ENCODE measurements at places on chromosomes 5 and 9. TPM values are rescaled to one million over a fixed set of nuclear protein-coding genes. Genes with fewer than 3 reads are reported as not detected.

DNA sequence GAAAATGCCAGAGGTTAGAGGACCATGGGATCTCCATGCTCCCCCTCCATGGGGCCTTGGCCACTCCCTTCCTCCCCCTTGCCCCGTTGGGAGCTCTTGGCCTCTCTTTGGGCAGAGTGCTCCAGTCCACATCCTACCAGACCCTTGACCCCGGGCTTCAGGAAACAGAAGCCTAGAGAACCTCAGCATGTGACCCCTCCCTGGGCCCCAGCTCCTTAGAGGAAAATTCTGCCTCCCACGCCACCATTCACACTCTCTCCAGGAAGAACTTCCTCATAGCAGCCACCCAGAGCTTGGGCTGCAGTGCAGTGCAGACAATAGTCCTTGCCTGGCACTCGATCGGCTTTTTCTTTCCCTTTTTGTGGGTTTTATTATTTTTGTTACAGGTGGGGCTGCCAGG is 6.0 kb downstream of the LHX6 start:
- H3K4me3 ChIP-seq, result no peak overlapping the region
- no peaks in the 10 kb centered on the region for H3K36me3 ChIP-seq
- H3K27ac ChIP-seq, result no peak overlapping the region
- peaks cover 31% of the 10 kb centered on the region for H3K4me1 ChIP-seq
- H3K27me3 ChIP-seq, result peaks cover 64% of the 10 kb centered on the region

GRCh38 chr5:171782332-171782966 is 3.2 kb upstream of the SMIM23 start:
- peaks cover 12% of the 10 kb centered on the region for H3K27me3 ChIP-seq
- no peak overlapping the region for H3K27ac ChIP-seq
- no peaks in the 10 kb centered on the region for H3K36me3 ChIP-seq
- DNase-seq, result no peak
- H3K4me1 ChIP-seq, result no peaks in the 10 kb centered on the region

DNA sequence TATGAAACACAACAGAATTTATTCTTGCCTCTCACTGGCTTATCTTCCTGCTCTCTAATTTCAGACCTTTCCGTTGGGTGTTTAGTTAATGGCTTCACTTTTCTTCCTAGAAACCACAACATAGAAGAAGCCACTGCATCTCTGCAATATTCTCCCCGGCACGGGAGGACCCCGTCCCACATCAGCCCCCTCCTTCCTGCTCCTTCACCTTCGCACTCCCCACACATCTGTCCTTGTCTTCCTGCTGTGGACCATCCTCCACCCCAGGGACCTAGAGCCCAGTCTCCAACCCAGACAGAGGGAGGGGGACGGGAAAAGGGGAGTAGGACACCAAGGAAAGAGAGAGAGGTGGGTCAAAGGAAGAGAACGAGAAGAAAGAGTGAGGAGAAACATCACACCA is 1.4 kb downstream of the OR2V1 start:
- no peak overlapping the region for H3K27ac ChIP-seq
- DNase-seq, result no peak
- H3K27me3 ChIP-seq, result peaks cover 50% of the 10 kb centered on the region
- no peaks in the 10 kb centered on the region for H3K4me1 ChIP-seq
- no peak overlapping the region for H3K4me3 ChIP-seq

DNA sequence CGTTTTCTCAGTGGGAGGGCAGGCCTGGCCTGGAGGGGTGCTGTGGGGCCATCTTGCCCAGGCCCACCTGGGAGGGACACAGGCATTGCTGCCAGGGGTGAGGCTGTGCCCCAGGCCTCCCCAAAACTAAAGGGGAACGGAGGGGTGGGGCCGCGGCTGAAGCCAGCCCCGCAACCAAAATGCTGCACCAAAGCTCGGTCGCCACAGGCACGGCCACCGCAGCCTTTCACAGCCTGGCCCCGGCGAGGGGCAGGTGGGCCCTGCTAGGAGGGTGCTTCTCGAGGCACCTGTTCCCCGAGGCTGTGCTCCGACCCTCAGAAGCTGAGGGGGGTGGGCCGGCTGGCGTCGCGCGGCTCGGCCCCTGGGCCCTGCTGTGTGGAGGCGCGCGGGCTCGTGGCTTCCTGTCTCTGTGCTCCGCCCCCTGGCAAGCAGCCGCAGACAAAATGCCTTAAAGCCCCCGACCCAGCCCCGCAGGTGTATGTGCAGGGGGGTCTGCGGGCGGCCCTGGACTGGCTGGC is 57.6 kb downstream of the JAK2 start:
- no peak for DNase-seq
- no peaks in the 10 kb centered on the region for H3K27me3 ChIP-seq
- H3K4me1 ChIP-seq, result peaks cover 2% of the 10 kb centered on the region

MZB1 gene
- 47.1 TPM for total RNA-seq

GOLM1 gene
- total RNA-seq, result 0.44 TPM

DNA sequence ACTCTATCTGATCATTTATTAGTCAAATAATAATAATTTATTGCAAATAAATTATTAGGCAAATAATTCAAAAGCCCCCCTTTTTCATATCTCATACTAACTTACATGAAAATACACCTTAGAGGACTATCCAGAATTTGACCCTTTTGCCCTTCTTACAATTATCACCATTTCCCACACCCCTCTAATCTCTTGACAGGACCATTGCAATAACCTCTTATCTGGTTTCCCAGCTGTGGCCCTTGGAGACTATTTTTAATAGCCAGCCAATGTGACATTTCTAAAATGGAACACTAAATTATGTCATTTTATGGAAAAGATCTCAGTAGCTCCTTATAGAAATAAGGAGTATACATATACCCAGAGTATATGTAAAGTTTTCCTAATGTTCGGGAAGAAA is 588.4 kb upstream of the COX7C start:
- no peaks in the 10 kb centered on the region for H3K4me1 ChIP-seq
- no peak overlapping the region for H3K4me3 ChIP-seq
- no peaks in the 10 kb centered on the region for H3K27me3 ChIP-seq
- DNase-seq, result no peak
- H3K27ac ChIP-seq, result no peak overlapping the region

GRCh38 chr9:77016526-77017504 is 2.6 kb upstream of the FOXB2 start:
- no peaks in the 10 kb centered on the region for H3K36me3 ChIP-seq
- no peak overlapping the region for H3K27ac ChIP-seq
- peaks cover 26% of the 10 kb centered on the region for H3K4me1 ChIP-seq
- no peak for DNase-seq

DNA sequence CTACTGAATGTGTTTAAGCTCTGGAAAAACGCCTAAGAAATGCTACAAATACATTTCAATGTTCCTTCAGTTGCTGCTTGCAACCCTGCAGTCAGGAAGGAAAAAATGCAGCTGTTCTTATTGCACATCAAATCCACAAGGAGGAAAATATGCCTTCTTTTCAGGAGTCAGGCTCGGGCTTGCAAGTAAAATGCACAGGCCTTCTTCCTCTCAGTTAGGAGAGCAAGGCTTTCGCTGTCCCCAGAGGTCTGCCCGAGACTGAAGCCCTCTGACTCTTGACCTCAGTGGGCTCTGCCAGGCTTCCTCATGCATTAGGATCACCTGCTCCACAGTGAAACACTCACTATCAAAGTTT is 899 bp upstream of the SHC3 start:
- no peak for DNase-seq
- peaks cover 56% of the 10 kb centered on the region for H3K27me3 ChIP-seq
- peaks cover 17% of the 10 kb centered on the region for H3K4me1 ChIP-seq
- H3K4me3 ChIP-seq, result no peak overlapping the region
- no peaks in the 10 kb centered on the region for H3K36me3 ChIP-seq

DND1 gene
- total RNA-seq, result 2.6 TPM

- H3K4me3 ChIP-seq, result no peak overlapping the region
- no peak overlapping the region for H3K27ac ChIP-seq
Observed at GRCh38 chr5:10676224-10676623, 84.8 kb downstream of the DAP start.

DNA sequence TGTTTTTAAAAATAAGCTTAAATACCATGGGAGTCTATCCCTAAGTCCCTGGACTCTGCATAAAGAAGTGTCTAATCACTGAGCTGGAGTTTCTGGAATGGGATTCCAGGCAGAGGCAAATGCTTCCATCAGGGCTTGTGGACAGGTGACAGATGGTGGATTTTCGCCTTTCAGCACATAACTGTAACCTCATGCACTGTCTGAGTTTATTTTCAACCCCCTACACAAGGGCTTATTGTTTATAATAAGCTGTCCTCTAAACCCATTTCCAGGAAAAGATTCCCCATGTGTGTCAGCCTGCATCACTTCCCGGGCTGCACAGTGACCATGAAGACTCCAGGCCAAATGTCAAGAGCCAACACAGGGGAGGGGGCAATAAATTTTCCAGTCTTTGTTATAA is 264.0 kb downstream of the PIK3R1 start:
- H3K27ac ChIP-seq, result no peak overlapping the region
- no peak overlapping the region for H3K4me3 ChIP-seq
- H3K27me3 ChIP-seq, result peaks cover 7% of the 10 kb centered on the region
- no peak for DNase-seq
- H3K36me3 ChIP-seq, result no peaks in the 10 kb centered on the region
- peaks cover 11% of the 10 kb centered on the region for H3K4me1 ChIP-seq

- no peak for DNase-seq
- peaks cover 5% of the 10 kb centered on the region for H3K36me3 ChIP-seq
- no peak within 1 kb of the TSS for H3K4me3 ChIP-seq
- H3K27me3 ChIP-seq, result no peaks in the 10 kb centered on the region
- H3K4me1 ChIP-seq, result peaks cover 9% of the 10 kb centered on the region
Observed at GRCh38 chr9:136373300-136374182, at the start of gene CARD9. Gene CARD9 (minus strand): TSS chr9:136373669. CDS start chr9:136372078, 1,591 bp downstream.

GRCh38 chr5:91126448-91126847 is 256.7 kb downstream of the ARRDC3 start:
- H3K27me3 ChIP-seq, result peaks cover under 1% of the 10 kb centered on the region
- H3K4me3 ChIP-seq, result no peak overlapping the region
- DNase-seq, result no peak
- no peak overlapping the region for H3K27ac ChIP-seq

- no peak overlapping the region for H3K4me3 ChIP-seq
- no peaks in the 10 kb centered on the region for H3K36me3 ChIP-seq
- H3K27ac ChIP-seq, result no peak overlapping the region
- DNase-seq, result no peak
- peaks cover 11% of the 10 kb centered on the region for H3K27me3 ChIP-seq
- peaks cover 11% of the 10 kb centered on the region for H3K4me1 ChIP-seq
Observed at GRCh38 chr9:134187110-134187531, 22.8 kb upstream of the RNU6ATAC start.

DNA sequence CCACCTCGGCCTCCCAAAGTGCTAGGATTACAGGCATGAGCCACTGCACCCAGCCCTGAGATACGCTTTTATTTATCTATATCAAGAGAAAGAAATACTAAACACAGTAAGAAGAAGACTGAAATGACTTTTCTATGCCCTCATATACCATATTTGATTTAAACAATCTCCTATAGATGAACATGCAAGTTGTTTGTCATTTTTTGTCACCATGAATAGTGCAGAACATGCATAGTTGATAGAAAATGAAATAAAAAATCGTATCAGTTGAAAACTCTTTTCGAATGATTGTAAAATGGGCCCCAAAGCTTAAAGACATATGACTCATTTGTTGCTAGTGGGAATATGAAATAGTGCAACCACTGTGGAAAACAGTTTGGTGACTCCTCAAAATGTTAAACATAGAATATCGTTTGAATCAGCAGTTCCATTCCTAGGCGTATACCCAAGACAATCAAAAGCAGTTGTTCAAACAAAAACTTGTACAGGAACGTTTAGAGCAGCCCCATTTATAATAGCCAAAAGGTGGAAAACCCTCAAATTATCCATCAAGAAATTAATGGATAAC is 61.4 kb upstream of the ANKH start:
- H3K27ac ChIP-seq, result no peak overlapping the region
- H3K27me3 ChIP-seq, result peaks cover 8% of the 10 kb centered on the region
- H3K4me1 ChIP-seq, result peaks cover 8% of the 10 kb centered on the region
- H3K4me3 ChIP-seq, result no peak overlapping the region

- no peaks in the 10 kb centered on the region for H3K4me1 ChIP-seq
- H3K36me3 ChIP-seq, result no peaks in the 10 kb centered on the region
- no peak for DNase-seq
- H3K27ac ChIP-seq, result no peak overlapping the region
Observed at GRCh38 chr9:7691909-7692308, 107.7 kb downstream of the DMAC1 start.

DNA sequence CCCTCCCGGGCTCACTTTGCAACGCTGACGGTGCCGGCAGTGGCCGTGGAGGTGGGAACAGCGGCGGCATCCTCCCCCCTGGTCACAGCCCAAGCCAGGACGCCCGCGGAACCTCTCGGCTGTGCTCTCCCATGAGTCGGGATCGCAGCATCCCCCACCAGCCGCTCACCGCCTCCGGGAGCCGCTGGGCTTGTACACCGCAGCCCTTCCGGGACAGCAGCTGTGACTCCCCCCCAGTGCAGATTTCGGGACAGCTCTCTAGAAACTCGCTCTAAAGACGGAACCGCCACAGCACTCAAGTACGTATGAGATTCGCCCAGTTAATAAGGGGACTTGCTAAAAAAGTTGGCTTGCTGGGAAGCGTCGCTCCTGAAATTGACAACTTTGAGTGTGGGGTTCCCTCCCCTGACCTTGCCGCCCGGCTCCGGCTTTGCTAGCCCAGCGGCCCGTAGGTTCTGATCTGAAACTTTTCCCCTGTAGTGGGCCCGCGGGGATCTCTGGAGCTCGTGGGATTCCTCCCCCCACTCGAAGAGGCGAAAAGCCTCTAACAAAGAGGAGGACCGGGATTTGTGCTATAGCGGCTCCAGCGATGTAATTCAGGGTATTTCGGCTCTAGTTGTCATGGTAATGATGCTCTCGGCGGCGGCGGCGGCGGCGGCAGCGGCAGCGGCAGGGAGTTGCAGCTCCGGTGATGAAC is 572 bp downstream of the NR4A3 start:
- H3K4me3 ChIP-seq, result peak overlapping the region; percentile 96
- peaks cover 7% of the 10 kb centered on the region for H3K27me3 ChIP-seq
- DNase-seq, result peak; percentile 48
- peaks cover 41% of the 10 kb centered on the region for H3K36me3 ChIP-seq

- H3K27ac ChIP-seq, result no peak overlapping the region
- H3K4me1 ChIP-seq, result no peaks in the 10 kb centered on the region
- no peak for DNase-seq
- no peak overlapping the region for H3K4me3 ChIP-seq
- no peaks in the 10 kb centered on the region for H3K27me3 ChIP-seq
Observed at GRCh38 chr5:5887833-5888232, 465.4 kb downstream of the ICE1 start.

SH2D3C gene
- 51.8 TPM for total RNA-seq

RASGEF1C gene
- total RNA-seq, result not detected

GRCh38 chr5:24854350-24854749 is 209.6 kb upstream of the CDH10 start:
- no peaks in the 10 kb centered on the region for H3K27me3 ChIP-seq
- H3K4me3 ChIP-seq, result no peak overlapping the region
- no peak for DNase-seq
- no peak overlapping the region for H3K27ac ChIP-seq
- H3K4me1 ChIP-seq, result no peaks in the 10 kb centered on the region
- no peaks in the 10 kb centered on the region for H3K36me3 ChIP-seq

PTGES2 gene
- 86.7 TPM for total RNA-seq
